Foreskin fibroblast (primary cell): ENCODE measurements at places on chromosomes 11 and 22.

GRCh38 chr11:34146866-34147265 lies 41.4 kb downstream of the NAT10 start:
- no peak for DNase-seq

DNA sequence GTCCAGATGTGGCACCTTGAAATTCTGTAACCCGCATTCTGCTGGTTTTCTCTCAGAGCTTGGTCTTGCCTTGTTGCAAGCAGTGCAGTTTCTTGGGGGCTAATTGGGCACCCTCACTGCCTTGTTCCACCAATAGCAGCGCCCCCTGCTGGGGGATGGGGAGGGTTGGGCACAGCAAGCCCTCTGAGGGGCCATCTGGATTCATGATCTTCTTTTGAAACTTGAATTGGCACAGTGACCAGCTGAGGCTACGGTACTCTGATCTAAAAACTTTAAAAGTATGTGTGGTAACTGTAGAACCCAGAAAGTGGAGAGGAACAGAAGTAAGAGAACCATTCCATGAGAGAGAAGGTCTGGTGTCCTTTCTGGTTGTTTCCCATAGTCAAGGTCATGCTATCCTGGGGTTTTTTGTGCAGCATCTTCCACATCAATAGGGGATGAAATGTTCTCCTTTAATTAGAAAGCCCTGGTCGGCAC lies 64.2 kb downstream of the MED15 start:
- DNase-seq, result no peak

- no peak for DNase-seq
Measured at GRCh38 chr11:12682737-12683500, 8.7 kb downstream of the TEAD1 start.

- no peak for DNase-seq
Measured at GRCh38 chr11:79212741-79213190, 228.1 kb downstream of the TENM4 start.

DNA sequence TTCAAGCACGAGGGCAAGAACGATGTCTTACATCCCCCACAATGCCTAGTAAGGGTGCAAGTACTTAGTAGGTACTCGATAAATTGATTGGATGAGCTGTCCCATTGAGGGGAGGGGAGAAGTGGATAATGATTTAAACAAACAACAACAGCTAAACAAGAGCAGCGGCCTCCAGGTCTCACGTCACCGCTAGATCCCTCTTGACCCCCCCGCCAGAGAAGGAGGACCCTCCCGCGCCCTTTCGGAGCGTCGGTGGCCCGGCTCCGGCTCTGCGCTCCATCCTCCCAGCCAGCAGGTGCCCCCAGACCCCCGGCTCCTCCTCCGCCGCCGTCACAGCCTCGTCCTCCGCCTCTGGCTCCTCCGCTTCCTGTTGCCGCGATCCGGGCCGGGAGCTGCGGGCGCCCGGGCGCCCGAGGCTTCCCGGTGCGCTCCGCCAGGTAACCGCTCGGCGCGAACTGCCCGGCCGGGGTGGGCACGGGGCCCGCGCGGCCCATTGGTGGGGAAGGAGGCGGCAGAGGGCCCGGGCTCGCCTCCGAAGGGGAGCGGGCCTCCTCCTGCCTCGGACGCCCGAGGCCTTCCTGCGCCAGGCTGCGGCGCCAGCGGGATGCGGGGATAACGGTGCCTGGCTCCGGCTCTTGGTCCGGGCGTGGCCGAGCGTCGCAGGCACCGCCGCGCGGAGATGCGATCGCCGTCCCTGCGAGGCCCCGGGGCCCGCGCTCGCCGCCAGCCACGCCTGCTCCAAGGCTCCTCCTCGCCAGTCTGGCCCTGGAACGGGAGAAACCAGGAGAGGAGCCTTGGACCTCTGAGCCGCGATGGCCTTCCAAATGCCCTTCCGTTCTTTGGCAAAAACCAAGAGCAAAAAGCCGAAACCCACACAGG lies at the start of gene TLCD5:
TSS of gene TLCD5 (plus strand) at position 368 of the 879 bp plus-strand sequence. CDS start 2,143 bp downstream, outside the sequence.
- peak; percentile 53 for DNase-seq

GRCh38 chr11:77178150-77178549 lies 50.1 kb downstream of the MYO7A start:
- no peak for DNase-seq

DNA sequence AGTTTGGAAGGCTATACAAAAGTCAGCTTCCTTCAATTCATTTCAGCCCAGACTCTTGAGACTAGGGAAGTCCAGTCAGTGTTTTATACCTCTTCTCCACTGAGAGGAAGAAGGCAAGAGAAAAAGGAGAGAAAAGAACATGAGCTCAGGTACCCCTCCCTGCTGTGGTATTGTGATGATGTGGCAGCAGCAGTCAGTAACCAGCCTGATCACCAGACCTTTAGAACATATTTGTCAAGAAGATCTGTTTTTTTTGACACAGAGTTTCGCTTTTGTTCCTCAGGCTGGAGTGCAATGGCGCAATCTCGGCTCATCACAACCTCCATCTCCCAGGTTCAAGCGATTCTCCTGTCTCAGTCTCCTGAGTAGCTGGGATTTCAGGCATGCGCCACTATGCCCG lies 21.2 kb upstream of the RPS13 start:
- no peak for DNase-seq

DNA sequence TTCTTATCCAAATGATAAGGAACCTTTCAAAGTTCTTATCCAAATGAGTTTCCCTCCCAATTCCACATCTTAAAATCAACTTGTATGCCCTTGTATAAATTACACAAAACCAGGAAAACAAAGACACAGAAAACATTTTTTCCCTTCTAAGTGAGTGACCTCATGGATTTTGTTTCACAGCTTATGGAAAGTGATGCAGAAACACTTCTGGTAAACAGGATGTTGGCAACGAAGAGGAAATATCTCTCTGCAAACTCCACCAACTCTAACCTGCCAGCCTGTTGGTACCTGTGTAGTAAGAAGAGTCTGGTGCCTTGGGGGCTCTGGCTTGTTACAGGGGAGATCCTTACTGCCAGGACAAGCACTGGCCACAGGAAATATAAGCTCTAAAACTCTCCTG lies 57.0 kb downstream of the CELSR1 start:
- DNase-seq, result no peak

DNA sequence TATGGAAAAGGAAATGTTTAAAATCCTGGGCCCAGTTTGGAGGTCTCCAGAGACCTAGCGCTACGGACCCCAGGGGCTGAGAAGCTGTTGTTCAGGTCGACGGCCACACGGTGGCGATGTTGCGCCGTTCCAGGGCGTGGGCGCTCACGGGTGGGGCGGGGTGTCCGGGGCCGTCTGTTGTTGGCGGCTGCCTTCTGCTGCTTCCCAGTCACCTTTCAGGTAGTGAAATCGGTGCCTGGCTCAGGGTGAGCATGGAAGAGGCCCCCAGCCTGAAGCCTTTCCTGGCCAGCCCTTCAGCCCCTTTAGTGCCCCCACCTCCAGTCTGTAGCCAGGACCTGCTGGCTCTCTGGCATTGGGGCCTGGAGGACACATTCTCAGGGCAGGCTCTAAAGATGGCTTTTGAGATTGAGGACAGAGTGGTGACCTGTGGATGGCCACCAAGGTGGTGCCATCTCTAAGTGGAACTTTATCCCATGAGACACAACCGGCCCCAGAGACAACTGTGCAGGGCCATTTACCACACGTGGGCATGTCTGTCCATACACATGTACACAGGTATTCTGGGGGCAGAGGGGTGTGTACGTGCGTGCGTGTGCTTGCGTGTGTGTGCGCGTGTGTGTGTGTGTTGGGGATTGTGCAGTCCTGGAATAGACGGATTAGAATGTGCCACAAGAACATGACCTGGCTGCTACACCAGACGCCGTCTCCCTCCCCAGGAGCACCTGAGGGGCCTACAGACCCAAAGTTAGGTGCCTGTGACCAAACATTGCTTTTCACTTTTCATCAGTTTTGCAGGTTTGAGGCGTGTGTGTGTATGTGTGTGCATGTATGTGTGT lies 53.8 kb downstream of the ST14 start:
- peak; percentile 62 for DNase-seq

DNA sequence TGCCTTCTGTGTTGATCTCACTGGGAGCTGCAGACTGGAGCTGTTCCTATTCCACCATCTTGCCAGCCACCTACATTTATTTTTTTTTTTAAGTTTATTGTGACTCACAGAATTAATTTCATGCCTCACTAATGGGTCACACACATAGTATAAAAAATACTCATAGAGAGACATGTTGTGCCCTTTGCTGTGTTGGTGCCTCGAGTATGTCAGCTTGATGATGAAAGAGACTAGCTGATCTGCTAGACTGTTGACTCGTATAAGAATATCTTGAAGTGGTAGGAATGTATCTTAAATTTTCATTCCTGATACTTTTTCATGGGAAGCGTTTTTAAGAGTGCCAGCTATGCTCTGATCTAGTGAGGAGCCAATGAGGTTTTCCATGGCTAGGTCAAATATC lies 28.6 kb upstream of the AMPD3 start:
- peak; percentile 74 for DNase-seq

GRCh38 chr22:49157529-49158339 lies 669.9 kb downstream of the BRD1 start:
- no peak for DNase-seq

DNA sequence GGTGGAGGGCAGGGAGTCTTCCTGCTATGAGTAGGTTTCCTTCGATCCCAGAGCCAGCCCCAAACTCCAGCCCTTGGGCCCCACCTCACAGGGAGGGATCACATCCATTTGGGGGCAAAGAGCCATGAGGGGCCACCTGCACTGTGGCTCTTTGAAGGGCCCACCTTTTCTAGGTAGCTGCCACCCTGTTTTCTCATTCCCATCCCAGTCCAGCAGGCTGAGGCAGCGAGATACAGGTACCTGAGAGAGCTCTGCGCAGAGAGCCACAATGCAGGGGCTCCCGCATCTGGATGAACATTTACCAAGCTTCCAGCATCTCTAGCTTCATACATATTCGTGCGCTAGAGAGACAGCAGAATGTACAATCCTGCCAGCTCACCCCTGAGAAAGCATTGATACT lies 16.3 kb downstream of the FXYD6 start:
- DNase-seq, result no peak
